ENCODE measurements at places on chromosomes 5 and 9.

- no peaks in the 10 kb centered on the region for H3K36me3 ChIP-seq
- no peaks in the 10 kb centered on the region for H3K4me1 ChIP-seq
- DNase-seq = peak; percentile 28
- H3K27ac ChIP-seq = no peak overlapping the region
These were observed 93.6 kb upstream of the TLE4 start for GRCh38 chr9:79477955-79478771.

DNA sequence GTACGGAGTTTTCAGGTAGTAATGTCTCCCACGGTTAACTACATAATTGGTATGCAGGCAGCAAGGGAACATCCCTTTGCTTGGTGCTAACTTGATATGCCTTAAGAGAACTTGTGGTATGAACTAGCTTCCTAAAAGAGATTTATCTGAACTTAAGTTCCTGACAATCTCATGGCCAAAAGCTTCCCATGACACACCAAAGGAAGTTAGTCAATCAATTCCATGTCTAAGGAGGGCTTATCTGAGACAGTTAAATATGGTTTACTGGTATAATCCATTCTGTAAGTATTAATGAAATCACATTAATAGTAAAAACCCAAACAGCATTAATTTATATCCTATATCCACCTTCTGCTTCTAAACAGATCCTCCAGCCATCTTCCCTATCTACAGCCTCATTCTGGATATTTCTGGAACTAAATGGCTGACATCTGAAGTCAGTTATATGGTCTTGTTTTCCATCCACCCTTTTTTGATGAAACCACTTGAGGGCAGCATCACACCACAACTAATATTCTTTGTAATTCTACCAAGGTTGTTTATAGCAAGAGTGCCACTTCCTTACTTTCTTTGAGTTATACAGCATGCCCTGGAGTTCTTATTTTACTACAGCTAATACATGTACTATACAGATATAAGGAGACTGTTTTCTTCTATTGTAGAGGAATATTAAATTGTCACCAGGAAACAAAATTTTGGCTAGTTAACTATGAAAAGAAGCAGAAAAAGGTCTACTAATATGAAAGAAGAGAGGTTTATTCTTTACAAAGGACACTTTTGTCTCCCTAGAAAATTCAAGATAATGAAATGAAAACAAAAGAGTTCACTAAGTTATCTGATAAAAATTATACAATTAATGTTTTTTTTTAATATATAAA is 34.7 kb downstream of the SHOC1 start:
- no peak overlapping the region for H3K4me3 ChIP-seq
- DNase-seq = peak; percentile 95
- H3K27me3 ChIP-seq = no peaks in the 10 kb centered on the region
- H3K4me1 ChIP-seq = peaks cover 12% of the 10 kb centered on the region
- no peaks in the 10 kb centered on the region for H3K36me3 ChIP-seq
- H3K27ac ChIP-seq = peak overlapping the region; percentile 51

DNA sequence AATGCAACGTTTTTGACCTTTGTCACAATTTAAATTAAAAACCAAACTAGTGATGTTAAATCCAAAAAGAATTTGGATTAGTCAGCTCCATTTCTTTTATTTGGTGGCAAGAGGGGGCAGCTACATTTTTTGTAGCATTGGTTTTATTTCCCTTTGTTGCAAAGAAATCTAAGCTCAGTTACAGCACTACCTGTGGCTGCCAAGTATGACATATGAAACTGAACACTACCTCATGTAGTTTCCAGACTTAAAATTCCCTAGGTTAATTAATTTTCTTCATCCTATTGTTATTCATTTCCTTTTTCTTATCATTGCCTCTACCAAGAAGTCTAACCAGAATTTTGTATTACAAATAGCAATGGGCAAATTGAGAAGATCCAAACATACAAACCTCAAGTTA is 393.5 kb downstream of the BRINP1 start:
- no peak for DNase-seq
- H3K4me3 ChIP-seq = no peak overlapping the region
- H3K4me1 ChIP-seq = no peaks in the 10 kb centered on the region
- no peaks in the 10 kb centered on the region for H3K27me3 ChIP-seq
- H3K27ac ChIP-seq = no peak overlapping the region

DNA sequence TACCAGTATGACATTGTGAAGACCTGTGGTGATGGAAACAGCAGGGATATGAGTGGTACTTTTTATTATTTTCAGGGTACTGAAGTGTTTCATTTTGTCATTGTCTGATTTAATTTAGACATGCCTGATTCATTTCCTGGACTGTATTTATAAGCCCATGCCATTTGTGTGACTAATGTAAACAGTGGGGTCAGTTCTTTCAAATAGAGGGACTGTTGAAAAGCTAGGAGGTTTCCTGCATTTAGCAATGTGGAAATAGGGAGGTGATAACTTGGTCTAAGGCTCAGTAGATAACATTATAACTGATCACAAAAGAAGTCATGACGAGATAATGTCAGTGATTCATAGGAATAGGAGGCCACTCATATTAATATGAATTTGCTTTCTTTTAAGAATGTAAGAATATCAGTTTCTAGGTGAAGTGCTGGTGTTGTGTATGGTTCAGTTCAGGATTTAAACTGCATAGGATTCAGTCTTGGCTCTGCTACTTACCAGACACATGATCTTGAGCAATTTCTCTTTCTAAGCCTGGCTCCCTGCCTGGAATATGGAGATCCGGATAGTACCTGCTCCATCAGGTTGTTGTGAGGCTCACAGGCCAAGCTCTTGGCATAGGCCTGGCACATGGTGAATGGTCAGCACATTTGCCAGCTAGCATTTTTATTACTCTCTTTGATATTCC is 7.5 kb downstream of the RASGRF2 start:
- no peak overlapping the region for H3K4me3 ChIP-seq
- H3K4me1 ChIP-seq = peaks cover 44% of the 10 kb centered on the region
- H3K27me3 ChIP-seq = no peaks in the 10 kb centered on the region
- H3K36me3 ChIP-seq = no peaks in the 10 kb centered on the region

DNA sequence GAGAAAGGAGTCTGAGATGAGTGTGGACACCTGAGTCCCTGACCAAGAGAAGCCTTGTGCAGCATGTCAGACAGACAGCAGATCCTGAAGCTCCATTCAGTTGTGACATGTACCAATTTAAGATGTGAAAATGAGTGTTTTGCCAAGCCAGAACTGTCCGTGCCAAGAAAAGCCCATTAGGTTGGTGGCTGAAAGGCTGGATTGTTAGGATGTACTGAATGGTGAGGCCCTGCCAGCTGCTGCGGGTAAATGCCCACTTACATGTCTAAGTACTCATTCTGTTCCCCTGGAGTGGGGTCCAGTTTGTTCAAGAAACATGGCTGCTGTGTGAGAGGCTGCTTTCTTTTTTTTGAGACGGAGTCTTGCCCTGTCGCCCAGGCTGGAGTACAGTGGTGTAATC is 14.6 kb downstream of the DAPK1 start:
- no peak overlapping the region for H3K27ac ChIP-seq
- no peak overlapping the region for H3K4me3 ChIP-seq
- H3K4me1 ChIP-seq = peaks cover 67% of the 10 kb centered on the region
- H3K36me3 ChIP-seq = peaks cover 5% of the 10 kb centered on the region

- H3K27me3 ChIP-seq = no peaks in the 10 kb centered on the region
- DNase-seq = no peak
- H3K4me3 ChIP-seq = no peak overlapping the region
These were observed 135.6 kb downstream of the DOCK2 start for GRCh38 chr5:169772688-169773087.

DNA sequence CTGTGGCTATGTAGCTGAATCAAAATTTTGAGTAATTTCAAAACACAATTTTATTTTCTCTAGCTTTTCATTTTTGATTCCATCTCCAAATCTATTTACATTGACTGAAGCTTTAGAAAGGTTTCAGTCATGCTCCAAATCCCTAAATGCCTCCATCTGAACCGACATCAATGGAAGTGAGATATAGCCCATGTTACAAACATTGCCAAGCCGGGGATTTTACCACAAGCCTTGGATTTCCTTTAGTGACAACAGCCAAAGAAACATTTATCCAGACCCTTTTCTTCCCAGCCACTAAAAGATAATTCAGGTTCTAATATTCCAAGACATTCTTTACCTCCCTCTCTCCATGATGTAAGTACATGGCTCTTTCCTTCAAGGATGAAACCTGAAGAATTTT is 1087.7 kb upstream of the SEMA6A start:
- no peaks in the 10 kb centered on the region for H3K36me3 ChIP-seq
- H3K4me3 ChIP-seq = no peak overlapping the region
- H3K27me3 ChIP-seq = no peaks in the 10 kb centered on the region

GRCh38 chr5:103112910-103113309 is 7.0 kb downstream of the GIN1 start:
- DNase-seq = no peak
- no peak overlapping the region for H3K27ac ChIP-seq
- H3K4me3 ChIP-seq = no peak overlapping the region
- no peaks in the 10 kb centered on the region for H3K36me3 ChIP-seq
- no peaks in the 10 kb centered on the region for H3K27me3 ChIP-seq
- H3K4me1 ChIP-seq = no peaks in the 10 kb centered on the region

DNA sequence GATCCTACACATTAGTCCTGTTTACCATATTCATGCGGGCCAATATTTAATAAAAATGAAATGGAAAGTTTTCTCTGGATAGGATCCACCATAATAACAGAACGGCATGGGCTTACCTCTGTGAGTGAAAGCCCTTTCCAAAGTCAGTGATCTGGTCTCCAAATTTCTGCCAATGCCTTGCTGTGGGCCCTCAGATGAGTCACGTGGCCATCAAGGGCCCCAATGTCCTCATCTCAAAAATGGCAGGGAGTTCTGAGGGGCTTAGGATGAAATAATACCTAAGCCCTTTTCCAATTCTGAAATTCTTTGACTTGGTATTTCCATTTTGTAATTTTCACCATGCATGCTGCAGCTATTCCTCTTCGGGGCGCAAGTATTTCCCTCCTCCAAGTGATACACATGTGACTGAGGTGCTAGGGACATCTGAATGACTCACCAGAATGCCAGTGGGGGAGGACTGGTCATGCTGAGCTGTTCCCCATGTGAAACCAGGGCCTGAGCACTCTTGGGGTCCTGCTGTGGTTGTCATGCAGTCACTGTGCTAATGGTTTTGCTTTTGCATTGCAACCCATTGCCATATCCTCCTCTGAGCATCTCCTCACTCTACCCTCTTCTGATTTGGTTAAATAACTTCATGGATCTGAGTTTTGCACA is 35.0 kb downstream of the ITK start:
- H3K27me3 ChIP-seq = no peaks in the 10 kb centered on the region
- H3K4me1 ChIP-seq = no peaks in the 10 kb centered on the region
- H3K36me3 ChIP-seq = no peaks in the 10 kb centered on the region

DNA sequence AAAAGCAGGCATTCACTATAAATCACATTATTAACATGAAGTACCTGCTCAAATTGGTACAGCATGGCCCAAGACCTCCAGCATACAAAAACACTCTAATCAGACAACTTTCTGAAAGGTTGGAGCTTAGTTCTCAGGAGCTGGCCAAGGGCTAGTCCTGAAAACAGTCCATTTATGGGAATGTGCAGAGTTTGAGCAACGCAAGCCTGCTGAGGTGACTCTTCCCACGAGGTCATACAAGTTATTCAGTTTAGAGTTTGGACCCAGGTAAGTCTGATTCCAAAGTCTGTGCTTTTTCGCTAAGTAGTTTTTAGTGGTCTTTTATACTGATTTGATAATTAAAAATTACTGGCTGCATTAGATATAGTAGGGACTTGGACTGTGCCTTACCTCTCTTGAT is 52.6 kb downstream of the AP3S1 start:
- H3K36me3 ChIP-seq = no peaks in the 10 kb centered on the region
- no peak overlapping the region for H3K27ac ChIP-seq
- no peaks in the 10 kb centered on the region for H3K4me1 ChIP-seq
- H3K27me3 ChIP-seq = no peaks in the 10 kb centered on the region

DNA sequence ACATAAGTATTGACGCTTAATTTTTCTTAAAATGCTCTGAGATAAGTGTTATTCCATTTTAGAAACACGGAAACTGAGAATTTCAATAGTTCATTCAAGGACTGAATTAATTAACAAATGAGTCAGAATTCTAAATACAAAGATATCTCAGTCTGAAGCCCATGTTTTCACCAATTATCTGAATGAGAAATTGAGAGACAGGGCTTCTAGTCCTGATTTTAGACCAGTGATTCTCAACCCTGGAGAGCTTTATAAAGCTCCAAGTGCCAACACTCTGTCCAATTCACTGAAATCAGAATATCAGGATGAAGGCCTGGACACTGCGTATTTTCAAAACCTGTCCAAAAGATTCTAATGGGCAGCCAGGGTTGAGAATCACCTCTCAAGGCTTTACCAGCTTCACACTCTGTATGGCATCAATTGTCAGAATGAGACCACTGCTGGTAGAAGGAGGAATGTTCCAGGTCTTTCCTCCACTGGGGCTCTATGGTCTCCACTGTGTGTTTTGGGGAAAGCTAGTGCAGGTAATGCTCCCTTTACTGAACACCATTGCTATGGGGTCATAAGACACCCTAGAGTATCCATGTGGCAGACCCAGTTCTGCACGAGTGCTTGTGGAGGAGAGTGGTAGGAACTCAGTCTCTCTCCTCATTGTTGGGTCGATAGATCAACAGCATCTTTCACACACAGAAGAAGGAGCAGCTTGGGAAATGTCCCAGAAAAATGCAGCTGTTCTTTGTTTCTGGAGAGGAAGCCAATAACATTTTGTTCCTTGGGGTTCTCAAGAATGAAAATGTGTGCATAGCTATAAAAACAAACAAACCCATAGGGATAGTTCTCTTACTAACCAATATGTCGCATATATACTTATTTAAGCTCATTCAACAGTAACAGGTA is 99.7 kb upstream of the OSMR start:
- H3K27me3 ChIP-seq = no peaks in the 10 kb centered on the region
- no peaks in the 10 kb centered on the region for H3K4me1 ChIP-seq
- no peak overlapping the region for H3K4me3 ChIP-seq
- H3K36me3 ChIP-seq = no peaks in the 10 kb centered on the region
- no peak for DNase-seq
- H3K27ac ChIP-seq = no peak overlapping the region

- no peak for DNase-seq
- H3K36me3 ChIP-seq = peaks cover 16% of the 10 kb centered on the region
- H3K4me1 ChIP-seq = no peaks in the 10 kb centered on the region
- H3K4me3 ChIP-seq = no peak overlapping the region
- H3K27ac ChIP-seq = no peak overlapping the region
These were observed 37.4 kb downstream of the NSUN2 start for GRCh38 chr5:6595405-6595804.
